ENCODE measurements at places on chromosomes 1 and 21.

GRCh38 chr1:6299557-6300165 lies 38.8 kb upstream of the GPR153 start:
- no peak for DNase-seq

GRCh38 chr1:103197216-103197615 lies 88.9 kb upstream of the COL11A1 start:
- DNase-seq, result no peak

DNA sequence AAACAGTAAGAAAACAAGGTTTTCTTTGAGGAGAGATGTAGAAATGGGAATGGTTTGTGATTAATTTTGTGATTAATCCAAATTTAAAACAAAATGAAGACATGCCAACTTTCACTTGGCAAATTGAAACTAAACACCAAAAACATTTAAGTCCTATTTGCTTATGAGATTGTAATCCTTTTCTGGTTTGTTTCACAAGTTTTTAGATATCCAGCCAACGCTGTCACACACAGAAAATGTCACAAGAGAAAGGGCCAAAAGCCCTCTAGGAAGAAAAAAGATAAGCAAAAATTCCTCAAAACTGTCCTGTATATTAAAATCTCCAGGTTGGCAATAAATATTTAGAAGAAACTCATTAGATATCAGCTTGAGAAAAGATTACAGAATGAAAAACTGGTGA lies 2.5 kb downstream of the USH2A start:
- no peak for DNase-seq

DNA sequence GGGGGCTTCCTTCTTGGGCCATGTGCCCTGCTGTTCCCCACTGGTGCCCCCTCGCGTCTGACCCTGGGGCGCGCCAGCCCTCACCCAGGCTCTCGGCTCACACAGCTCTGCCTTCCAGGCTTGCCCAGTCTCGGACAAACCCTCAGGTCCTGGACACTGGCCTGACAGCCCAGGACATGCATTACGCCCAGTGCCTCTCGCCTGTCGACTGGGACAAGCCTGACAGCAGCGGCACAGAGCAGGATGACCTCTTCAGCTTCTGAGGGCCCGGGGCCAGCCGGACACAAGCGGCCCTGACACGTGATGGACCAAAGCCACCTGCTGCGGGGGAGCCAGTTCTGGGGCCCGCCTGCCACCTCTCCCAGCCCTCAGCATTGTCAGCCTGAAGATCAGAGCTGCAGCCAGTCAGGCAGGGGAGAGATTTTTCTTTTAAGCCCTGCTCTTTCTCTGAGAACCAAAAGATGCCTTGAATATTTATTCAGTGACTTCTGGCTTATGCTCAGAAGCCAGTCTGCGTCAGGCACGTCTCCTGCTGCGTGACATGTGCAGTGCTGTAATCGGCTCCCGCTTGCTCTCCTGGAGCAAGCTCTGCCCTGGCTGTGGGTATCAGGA lies 23.4 kb downstream of the LDLRAP1 start:
- peak; percentile 35 for DNase-seq

Measured in amygdala (tissue), 56 donors.